ENCODE measurements at places on chromosomes 13 and 19. TPM values are rescaled to one million over a fixed set of nuclear protein-coding genes. Genes with fewer than 3 reads are reported as not detected.

DCLK1 gene
- total RNA-seq, result 117 TPM

ZNF563 gene
- total RNA-seq, result 2.0 TPM

ZNF441 gene
- total RNA-seq, result 4.7 TPM

MADCAM1 gene
- total RNA-seq, result 0.38 TPM

SYCN gene
- not detected for total RNA-seq

BRME1 gene
- 0.75 TPM for total RNA-seq

ERCC1 gene
- 62.6 TPM for total RNA-seq

ZNF667 gene
- 3.4 TPM for total RNA-seq

NCR1 gene
- not detected for total RNA-seq

ATP4B gene
- total RNA-seq, result not detected

CA11 gene
- total RNA-seq, result 42.4 TPM

TMPRSS9 gene
- 1.9 TPM for total RNA-seq

PTH2 gene
- not detected for total RNA-seq

GNG8 gene
- not detected for total RNA-seq

CNMD gene
- total RNA-seq, result 1.0 TPM

WDR88 gene
- total RNA-seq, result 1.3 TPM

ACP4 gene
- not detected for total RNA-seq

KASH5 gene
- 0.45 TPM for total RNA-seq

PRR19 gene
- total RNA-seq, result 0.78 TPM

LILRB4 gene
- not detected for total RNA-seq

ZNF793 gene
- total RNA-seq, result 0.38 TPM

C19orf81 gene
- total RNA-seq, result not detected

ZNF554 gene
- 4.4 TPM for total RNA-seq

THSD8 gene
- total RNA-seq, result 0.25 TPM

COL4A2 gene
- 37.1 TPM for total RNA-seq

SOX1 gene
- 2.2 TPM for total RNA-seq

SLC25A41 gene
- 0.29 TPM for total RNA-seq

C1QTNF9 gene
- 0.14 TPM for total RNA-seq

DOCK9 gene
- 5.7 TPM for total RNA-seq

TNFSF9 gene
- 20.8 TPM for total RNA-seq

LCP1 gene
- 0.38 TPM for total RNA-seq

NLRP4 gene
- total RNA-seq, result not detected

TEX26 gene
- total RNA-seq, result 0.23 TPM

MBD3 gene
- total RNA-seq, result 31.9 TPM

CGB2 gene
- total RNA-seq, result not detected

LRG1 gene
- 0.15 TPM for total RNA-seq
